Stimulated activated CD8-positive, alpha-beta memory T cell treated with anti-CD3 and anti-CD28 coated beads, Interleukin-4, amount 100 ng/mL, for 4 hours (primary cell): ENCODE measurements at places on chromosomes 5 and 9.

GRCh38 chr9:114769624-114770023 lies 36.2 kb downstream of the TNFSF15 start:
- DNase-seq, result no peak

DNA sequence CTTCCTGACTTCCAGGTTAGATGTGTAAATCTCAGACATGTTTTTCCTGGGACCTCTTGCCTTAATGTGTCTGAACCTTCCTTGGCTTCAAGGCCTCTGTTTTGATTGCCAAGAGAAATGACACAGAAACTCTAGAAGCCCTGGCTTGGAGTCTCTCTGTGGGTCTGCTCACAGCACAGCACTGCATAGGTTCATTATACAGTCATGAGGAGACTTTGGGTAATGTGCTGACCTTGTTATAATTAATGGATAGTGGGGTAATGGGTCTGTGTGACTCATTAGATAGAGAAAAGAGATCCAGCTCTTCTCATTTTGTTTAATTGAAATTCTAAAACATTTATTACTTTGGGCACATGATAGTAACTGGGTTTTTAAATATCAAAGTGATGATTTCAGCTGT lies 175.8 kb upstream of the GLRA1 start:
- no peak for DNase-seq

GRCh38 chr5:65172486-65173129 lies 309.1 kb downstream of the ADAMTS6 start:
- peak; percentile 4 for DNase-seq

DNA sequence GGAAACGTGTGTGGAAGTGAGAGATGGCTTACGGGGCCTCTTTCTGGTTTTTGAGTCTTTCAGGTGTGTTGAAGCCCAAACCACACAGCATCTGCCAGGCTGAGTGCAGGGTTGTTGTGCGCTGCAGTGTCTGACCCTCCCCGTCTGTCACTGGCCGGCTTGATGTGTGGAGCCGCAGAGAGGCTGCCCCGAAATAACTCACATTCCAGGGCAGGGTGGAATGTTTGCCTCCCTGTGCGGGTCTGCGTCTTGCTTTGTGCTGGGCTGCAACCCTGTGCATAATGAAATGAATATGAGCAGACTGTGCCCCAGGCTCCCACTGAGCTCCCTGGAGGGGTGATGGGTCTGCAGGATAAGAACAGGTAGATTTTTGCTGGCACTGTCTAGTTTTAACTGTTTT lies 9.9 kb upstream of the PLEKHG4B start:
- no peak for DNase-seq

DNA sequence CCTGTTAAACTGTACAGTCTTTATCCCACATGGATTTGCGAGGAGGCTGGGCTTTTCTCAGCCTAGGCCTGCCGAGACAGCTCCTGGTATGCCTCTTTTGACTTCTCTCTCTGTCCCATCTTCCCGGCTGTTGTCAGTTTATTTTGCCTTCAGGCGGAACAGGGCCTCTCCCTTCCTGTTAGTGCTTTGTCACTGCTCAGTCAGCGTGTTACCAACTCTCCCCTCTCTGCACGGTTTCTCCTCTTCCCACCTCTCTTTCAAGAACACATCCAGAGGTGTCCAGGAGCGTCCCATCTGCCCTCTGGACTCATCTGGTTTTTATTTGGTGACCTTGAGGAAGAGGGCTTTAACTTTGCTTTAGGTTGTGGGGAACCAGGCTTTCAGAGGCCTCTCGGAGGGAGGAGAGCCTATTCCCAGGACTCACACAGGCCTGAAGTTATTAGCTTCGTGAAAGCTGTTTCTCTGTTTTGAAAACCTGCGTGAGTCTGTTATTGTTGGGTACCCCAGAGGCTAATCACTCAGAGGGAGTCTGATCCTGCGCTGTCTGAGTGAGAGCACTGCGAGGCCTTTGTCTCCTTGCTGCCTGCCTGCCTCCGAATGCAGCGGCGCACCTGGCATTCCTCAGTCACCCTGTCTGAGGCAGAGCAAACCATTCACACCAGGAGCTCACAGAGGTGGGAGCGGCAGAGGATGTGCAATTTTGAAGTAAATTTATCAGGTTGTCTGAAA lies 234.4 kb upstream of the MPDZ start:
- DNase-seq, result no peak

GRCh38 chr9:38680837-38681445 lies 39.0 kb downstream of the FAM240B start:
- DNase-seq, result no peak
